ENCODE measurements at places on chromosomes 7 and 10.

DNA sequence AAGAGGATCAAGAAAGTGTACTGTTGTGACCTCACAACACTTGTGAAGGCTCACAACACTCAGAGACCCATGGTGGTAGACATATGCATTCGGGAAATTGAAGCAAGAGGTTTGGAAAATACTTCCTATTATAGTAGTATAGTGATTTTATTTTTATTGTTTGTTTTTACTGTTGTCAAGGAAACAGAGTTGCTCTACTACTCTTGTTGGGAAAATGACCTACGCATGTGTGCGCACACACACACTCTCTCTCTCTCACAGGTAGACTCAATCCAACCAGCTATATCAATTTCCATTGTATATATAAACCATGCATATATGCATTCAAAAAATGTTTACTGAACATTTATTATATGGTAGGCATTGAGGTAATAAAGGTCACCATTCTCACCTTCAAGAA is 63.7 kb upstream of the PRR15 start:
- no peak for DNase-seq

DNA sequence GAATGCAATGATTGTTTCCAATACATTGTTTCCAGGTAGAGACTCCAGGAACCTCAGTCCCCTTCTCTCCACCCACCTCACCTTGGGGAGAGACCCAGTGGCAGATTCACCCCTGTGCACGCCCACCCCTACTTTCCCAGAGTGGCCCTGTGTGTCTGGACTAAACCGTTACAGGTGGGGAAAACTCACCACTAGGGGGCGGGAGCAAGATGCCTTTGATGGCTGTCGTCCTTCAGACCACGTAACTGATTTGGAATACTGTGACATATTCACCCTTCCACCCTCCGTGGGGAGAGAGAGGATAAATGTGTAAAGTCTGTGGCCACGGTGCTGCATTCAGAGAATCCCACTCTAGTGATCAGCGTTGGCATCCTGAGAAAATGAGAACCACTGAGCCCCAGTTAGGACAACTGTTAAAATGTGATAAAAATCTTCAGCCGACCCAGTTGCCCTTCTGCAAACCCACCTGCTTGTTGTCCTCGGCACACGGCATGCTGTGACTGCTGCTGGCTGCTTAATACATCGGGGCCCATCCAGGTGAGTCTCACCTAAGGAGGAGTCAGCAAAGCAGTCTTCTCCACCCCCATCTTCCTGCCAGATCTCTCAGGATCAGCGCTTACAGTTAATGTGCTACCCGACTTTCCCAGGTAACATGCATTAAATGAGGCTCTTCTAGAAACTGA is 41.5 kb upstream of the NMT2 start:
- DNase-seq, result peak; percentile 25

GRCh38 chr10:132259702-132260482 is 47.9 kb downstream of the STK32C start:
- DNase-seq, result no peak

DNA sequence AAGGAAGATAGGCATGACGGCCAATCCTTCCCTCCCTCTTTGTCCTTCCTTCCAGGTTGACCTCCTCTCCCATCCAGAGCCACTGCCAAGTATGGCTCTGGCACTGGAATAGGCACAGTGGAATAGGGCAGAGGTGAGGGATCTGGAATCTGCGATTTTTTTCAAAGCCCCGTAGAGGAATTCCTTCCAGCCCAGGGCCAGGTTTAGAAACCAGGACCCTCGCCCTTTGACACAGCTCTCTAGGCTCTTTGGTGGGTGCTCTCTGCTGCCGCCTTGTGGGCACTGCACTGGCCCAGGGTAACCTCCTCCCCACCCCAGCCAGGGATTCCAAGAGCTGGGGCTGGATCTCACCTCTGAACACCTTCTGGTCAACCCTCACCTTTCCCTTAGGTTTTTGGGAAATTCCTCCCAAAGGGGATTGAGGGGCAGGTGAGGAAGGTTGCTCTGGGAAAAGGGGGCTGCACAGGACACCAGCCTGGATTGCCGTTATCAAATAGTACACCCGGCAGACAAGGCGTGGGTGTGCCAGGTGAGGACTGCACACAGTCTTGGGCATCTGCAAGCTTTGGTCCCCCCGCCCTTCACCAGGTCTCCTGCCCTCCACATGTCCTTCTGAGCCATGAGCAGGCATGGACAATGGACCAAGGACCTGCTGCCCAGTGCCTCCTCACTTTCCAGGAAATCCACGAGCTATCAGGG is 22.8 kb downstream of the C10orf105 start:
- DNase-seq, result peak; percentile 50

GRCh38 chr7:7706101-7706511 is 12.3 kb downstream of the RPA3 start:
- DNase-seq, result no peak

DNA sequence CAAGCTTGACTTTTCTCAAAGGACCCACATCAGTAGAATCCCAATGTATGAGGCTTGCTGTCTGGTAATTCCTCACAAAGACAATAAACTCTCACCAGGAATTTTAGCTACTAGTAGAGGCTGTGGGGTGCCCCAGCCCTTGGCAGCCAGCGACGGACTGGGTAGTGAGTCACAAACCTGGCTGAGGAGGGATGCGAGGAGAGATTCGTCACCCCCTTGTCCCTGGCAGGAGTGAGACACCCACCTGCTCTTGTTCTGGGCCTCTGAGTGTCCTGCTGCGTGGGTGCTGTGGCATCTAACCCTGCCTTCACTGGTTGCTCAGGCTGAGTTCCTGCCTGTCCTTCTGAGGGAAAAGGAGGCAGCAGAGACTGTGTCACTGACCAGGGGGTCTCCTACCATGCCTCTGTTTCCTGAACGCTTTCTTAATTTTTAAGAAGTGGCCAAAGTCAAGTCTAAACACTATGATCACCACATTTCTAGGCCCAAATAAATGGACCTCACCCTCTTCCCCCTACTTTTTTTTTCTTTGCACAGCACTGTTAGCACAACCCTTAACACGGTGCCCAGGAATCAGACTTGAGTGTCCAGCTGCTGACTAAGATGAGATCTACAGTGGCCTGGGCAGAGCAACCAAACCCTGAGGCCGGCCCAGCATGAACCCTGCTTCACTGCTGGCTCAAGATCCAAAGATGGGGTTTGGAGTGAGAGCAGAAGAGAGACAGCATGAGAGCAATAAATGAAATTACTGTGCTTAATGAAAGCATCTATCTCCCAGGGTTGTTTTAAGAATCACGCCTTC is 146.4 kb downstream of the ANLN start:
- no peak for DNase-seq
